Activated CD4-positive, alpha-beta T cell treated with anti-CD3 and anti-CD28 coated beads, Interleukin-2, amount 10 ng/mL, durations not matched to agents 24 days and 14 days (primary cell): ENCODE measurements at places on chromosomes 6 and 20. TPM values are rescaled to one million over a fixed set of nuclear protein-coding genes. Genes with fewer than 3 reads are reported as not detected.

Gene TRIM40
- not detected in 2 replicates for total RNA-seq

Gene SIRPB1
- total RNA-seq = 0.82 and 2.8 TPM in 2 replicates

Gene PPIL6
- not detected in 2 replicates for total RNA-seq

Gene DEFB132
- not detected in 2 replicates for total RNA-seq

Gene CYP21A2
- total RNA-seq = 0.35 TPM in 1 of 2 replicates, not detected in the other

Gene CGA
- total RNA-seq = not detected in 2 replicates

Gene HLA-DPB1
- 4.7 and 6.2 TPM in 2 replicates for total RNA-seq

Gene RUNX2
- 17.1 and 18.3 TPM in 2 replicates for total RNA-seq

Gene SPATA25
- 0.47 and 1.8 TPM in 2 replicates for total RNA-seq

Gene SLC22A2
- total RNA-seq = not detected in 2 replicates

Gene VGLL2
- not detected in 2 replicates for total RNA-seq

Gene ABHD12
- total RNA-seq = 28.7 and 30.0 TPM in 2 replicates

Gene PRDM13
- 0.05 TPM in 1 of 2 replicates, not detected in the other for total RNA-seq

Gene HAO1
- not detected in 2 replicates for total RNA-seq

Gene SAMD5
- 0.05 and 0.07 TPM in 2 replicates for total RNA-seq

Gene NKX2-2
- not detected in 2 replicates for total RNA-seq

Gene IRF4
- 831 and 846 TPM in 2 replicates for total RNA-seq

Gene VSTM2L
- 0.09 TPM in 1 of 2 replicates, not detected in the other for total RNA-seq

Gene ADTRP
- 4.7 and 5.3 TPM in 2 replicates for total RNA-seq

Gene GCNT2
- total RNA-seq = 1.9 and 2.5 TPM in 2 replicates

Gene TSPO2
- not detected in 2 replicates for total RNA-seq

Gene COL9A3
- 0.47 TPM in 1 of 2 replicates, not detected in the other for total RNA-seq

Gene BCAS1
- total RNA-seq = not detected in 2 replicates

Gene COL12A1
- 0.05 TPM in 1 of 2 replicates, not detected in the other for total RNA-seq

Gene C2
- 0.30 and 0.43 TPM in 2 replicates for total RNA-seq

Gene C4B
- total RNA-seq = 2.9 and 3.7 TPM in 2 replicates

Gene KIFC1
- total RNA-seq = 64.9 and 66.5 TPM in 2 replicates

Gene CENPQ
- 16.4 and 18.6 TPM in 2 replicates for total RNA-seq

Gene XKR7
- total RNA-seq = not detected in 2 replicates

Gene GSTA2
- not detected in 2 replicates for total RNA-seq

Gene BPIFB2
- total RNA-seq = not detected in 2 replicates
